Motor neuron (in vitro differentiated cells): ENCODE measurements at places on chromosomes 4 and X.

GRCh38 chrX:71269801-71270395 is 13.5 kb upstream of the NONO start:
- no peak for ATAC-seq

DNA sequence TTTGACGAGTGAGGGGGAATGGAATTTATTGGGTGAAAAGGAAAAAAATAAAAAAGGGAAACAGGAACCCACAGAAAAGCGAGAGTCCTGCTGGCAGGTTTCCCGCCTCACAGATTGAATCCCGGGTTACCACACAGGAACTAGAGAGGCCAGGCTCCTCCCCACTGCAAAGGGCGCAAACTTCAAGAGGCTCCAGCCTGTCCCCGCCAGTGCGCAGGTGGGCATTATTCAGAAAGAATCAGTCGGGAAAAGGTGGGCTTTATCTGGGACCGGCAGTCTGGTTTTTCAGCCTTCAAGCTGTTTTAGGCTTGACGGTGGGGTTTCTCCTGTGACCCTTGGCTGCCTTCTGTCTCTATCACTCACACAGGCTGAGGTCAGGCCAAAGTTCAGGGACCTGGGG is 1496.8 kb downstream of the RPA4 start:
- ATAC-seq: no peak

DNA sequence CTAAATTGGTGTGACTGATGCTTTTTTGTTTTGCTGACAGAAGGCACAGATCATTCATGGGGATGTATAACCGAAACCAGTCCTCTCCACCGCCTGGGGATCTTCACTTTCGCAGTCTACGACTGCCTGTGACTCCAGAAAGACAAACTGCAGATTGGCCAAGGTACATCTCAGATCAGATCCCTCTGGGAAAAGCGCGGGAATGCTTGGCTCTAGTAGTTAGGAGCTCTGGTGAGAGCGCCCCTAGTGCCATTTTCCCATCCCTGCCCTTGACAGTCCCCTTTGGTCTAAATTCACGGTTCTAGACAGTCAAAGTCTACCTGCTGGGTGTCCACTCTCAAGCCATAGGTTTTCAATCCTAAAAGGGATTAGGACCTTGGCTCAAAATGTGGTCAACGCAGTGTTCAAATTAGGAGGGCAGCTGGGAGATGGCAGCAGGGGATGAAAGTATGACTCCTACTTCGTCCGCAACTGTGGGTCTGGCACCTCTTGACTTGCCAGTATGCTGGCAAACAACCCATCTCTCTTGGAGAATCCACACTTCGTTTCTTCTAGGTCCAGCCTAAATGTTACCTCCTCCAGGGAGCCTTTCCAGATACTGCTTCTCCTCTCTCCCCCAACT is 6.9 kb upstream of the HAND2 start:
- ATAC-seq: no peak

- ATAC-seq: peak; percentile 6
Observed at GRCh38 chr4:6674500-6675149, 19.1 kb upstream of the S100P start.

- no peak for ATAC-seq
Observed at GRCh38 chr4:33696041-33696440, 2548.3 kb downstream of the ARAP2 start.

DNA sequence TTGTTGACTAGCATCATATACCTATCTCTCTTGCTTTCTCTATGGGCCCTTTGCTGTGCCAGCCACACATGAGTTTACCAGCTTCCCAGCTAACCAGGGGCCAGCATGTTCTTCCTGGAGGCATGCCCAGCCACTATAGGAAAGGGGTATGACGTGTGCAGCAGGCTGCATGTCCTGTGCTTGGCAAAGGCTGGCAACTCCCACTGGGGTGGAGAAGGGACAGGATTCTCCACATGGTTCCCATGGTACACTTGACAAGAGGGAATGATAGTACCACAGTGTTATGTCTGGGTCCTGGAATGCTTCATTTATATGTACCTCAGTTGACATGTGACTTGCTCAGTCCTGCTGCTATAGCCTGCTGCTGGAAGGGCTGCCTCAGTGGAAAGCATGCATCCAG is 78.8 kb downstream of the TMEM164 start:
- no peak for ATAC-seq

DNA sequence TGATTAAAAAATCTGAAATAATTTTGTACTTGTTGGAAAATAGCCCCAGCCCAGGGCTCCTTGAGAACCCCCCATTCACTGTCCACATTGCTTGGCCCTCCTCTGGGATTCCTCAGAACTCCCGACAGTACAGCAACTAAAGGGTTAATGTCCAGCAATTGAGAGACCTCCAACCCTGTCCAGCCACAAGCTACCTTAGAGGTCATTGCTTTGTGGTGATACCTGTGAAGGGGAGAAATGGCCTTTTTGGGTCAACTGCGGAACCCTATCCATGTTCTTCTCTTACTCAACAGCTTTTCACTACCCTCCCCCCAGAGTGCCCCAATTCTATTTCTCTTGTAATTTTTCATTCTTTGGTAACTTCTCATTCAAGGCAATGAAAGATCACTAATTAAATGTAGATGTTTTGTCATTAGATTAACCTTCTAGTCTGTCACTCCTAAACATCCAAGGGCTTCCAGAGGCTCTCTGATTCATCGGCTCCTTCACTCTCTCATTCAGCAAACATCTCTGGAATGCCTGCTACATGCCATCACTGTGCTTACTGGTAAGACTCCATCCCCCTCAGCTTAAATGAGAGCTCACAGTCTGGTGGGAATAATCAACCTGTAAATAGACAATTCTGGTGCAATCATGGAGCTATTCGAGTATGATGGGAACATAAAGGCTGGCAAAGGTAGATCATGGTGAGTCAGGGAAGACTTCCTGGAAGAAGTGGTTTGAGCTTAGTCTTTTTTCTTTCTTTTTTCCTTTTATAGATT is 241.4 kb upstream of the PGRMC2 start:
- peak; percentile 81 for ATAC-seq

DNA sequence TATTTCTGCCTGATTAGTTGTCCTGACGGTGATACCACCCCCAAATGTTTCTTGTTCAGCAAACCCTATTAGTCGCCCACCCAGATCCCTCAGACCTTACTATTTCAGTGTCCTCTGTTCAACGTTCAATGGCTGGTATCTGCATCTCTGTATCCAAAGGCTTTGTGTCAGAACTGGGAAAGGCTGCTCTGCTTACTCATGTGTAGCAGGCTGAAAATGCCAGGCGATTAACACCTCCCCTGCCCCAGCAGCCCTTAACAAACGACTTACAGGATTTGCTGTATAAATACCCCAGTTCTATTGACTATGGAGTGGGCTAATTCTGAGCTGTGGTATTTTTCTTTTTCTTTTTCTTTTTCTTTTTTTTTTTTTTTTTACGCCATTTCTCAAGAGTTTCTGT is 415.0 kb downstream of the ZNF674 start:
- ATAC-seq: no peak

DNA sequence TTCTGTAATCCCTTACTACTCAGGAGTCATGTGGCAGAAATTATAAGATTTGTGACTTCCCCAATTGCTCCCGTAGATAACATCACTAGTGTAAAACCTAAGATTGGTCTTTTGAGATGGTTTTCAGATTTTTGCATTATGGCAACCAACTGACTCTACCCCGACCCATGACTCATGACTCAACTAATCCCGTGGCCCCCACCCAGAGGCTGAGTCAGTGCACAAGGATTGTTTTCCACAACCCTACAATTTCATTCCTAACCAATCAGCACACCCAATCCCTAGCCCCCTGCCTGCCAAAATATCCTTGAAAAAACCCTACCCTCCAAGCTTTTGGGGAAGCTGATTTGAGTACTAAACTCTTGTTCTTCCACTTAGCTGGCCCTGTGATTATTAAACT is 109.4 kb upstream of the FAM9C start:
- no peak for ATAC-seq

DNA sequence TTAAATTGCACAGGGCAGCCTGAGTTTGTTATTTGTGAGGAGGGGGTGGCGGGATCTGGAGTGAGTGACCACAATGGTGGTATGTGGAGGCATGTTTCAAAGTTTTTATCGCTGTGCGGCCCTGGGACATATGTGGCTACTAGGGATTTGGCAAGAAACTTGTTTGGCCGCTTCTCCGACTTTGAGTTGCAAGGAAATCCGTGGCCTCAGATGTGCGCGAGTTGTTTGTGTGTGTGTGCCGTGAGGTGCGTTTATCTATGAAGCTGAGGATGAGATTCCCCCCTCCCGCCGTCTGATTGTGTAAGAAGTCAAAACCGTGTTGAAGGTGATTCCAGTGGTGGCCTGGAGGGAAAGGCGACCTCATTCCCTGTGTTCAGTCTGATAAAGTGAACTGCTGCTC is 1.4 kb downstream of the JADE3 start:
- ATAC-seq: no peak

GRCh38 chrX:136714626-136715599 is 65.8 kb downstream of the ARHGEF6 start:
- ATAC-seq: no peak

DNA sequence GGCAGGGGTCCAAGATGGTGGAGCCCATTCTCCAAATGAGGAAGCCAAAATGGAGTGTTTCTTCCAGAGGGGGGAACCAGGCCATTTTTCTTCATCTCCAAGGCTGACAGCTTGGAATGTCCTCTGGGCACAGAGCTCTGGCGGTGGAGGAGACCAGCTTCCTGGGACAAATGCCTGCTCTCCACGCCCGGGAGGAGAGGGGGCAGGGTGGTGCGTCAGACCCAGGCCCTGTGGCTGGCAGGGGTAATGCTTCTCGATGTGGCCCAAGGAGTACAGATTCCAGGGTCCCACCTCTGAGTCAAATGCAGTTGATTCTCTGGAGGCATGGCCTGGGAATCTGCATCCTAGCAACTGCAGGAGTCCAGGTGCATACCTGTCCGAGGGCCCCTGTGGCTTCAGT is 44.6 kb upstream of the ADRA2C start:
- ATAC-seq: no peak
